ENCODE measurements at places on chromosomes 3 and 15.
A peak's percentile ranks its signal among the peaks of the same experiment; 100 is the strongest.

- no peak for DNase-seq
Measured at GRCh38 chr3:194925614-194926013, 239.9 kb downstream of the FAM43A start.

DNA sequence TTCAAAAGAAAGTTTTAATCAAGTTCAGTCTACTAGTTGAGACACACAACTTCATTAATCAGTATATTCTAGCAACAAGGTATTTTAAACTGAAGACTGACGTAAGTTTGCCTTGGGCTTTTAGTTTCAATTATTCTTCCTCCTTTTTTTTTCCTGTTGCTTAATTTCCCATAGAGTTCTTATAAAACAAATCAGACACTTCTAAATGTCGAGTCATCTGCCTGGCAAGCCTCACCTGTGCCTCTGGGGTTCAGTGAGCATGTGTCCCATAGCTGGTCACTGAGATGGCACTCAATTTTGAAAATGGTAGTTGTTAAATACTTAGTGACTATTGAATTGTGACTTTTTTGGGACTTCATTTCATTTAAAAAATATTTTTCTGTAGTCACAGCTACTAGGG lies 27.4 kb downstream of the NKIRAS1 start:
- no peak for DNase-seq

DNA sequence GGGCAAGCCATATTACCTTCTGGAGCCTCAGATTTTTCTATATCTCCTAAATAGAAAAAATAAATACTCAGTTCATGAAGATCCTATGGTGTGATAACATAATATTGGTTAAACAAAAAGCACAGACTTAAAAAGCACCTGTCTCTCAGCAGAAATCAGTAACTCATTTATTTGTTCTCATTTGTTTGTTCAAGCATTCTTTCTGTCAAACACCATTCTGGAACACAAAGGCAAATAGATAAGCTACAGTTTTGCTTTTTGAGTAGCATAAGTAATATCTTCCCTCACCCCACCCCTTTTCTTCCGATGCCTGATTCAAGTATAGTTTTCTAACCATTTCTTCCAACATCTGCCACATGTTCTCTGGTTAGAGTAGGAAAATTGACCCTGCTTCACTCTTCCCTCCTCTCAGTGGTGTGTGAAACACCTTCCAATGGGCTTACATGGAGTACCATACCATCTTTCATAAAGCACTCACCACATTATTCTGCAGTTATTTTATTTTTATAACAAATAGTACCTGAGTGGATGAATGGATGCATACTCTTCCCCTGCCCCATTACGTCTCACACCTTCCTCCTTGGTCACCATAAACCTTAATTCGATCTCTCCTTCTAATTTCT lies 8.4 kb upstream of the IL1RAP start:
- DNase-seq: no peak

DNA sequence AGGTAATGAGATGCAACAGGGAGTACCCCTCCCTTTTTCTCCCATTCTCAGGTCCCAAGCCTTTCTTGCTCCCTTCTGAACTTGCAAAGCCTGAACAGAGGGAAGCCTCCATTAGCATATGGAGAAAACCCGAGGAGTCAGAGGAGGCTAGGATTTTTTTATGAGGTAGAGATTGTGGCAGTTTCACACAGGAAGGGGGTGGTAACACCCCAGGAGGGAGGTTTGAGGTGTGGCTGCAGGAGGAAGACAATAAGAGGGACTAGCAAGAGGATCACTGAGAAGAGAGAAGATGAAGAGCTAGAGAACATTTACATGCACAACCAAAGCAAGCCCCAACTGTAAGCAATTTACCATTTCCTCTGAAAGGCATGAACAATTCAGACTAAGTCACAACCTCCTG lies 322.7 kb downstream of the SV2B start:
- no peak for DNase-seq

DNA sequence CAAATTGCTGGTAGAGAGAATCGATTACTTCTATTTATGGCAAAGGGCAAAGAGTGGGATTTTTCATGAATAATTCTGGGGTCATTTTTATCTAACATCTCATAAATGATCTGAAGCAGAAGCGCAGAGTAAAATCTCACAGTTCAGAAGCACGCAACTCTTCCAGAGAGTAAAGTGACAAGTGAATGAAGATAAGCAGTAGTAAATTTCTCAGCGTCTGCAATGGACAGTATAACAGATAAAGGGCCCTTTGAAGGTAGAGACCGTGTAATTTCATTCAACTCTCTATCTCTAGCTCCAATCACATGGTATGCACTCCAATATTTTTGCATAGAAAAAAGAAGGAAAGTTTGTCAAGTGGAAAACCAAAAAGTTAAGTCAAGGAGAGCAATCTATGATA lies 521.1 kb upstream of the NECTIN3 start:
- no peak for DNase-seq

DNA sequence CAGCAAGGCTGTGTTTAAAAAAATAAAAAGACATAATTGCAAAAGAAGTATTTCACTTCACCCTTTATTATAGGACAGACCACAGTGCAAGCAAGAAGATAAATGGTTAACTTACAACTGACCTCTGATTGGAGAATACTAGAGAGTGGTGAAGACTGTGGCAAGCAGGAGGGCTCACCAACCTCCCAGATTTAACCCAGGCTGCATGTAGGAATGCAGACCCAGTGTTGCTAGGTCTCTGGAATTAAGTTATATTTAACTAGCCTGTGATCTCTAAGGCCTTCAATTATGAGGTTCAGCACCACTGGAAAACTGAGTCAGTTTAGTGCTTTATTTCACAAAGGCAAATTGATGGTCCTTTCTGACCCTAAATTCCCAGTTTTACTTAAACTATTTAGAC lies 436.6 kb downstream of the LPP start:
- DNase-seq: no peak

GRCh38 chr3:125051715-125052581 lies 3.8 kb downstream of the HEG1 start:
- peak; percentile 14 for DNase-seq

DNA sequence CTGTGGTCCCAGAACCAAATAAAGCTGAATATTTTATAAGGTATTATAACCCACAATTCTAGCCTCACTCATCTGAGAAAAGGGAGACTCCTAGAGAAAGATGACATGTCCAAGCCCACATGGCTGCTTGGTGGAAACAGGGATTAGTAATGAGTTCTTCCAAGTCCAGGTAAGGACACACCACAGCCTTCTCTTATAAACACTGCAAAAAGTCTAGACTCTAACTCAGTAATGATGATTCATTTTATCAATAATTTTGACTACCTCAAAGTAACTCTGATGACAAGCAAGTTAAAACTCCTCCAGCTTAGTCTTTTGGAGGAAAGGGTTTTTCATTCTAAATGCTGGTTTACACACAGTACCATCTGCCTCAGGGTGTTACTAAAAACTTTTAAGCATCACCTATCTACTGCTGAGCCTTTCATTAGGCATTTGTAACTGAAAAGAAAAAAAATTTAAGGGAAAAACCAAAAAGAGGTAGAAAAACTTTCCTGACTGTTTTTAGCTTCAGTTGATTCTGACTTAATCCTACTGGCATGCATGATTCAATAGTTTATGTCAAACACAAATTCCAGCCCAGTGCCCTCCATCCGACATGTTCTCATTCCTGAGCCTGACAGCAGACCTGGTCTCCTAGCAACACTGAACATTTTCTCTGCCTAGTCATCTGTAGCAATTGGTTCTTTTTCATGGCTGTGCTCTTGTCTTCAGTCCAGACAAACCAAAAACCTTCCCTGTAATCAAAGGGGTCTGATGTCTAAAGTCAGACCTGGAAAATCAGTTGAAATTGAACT lies 43.9 kb downstream of the P3H2 start:
- DNase-seq: no peak

GRCh38 chr3:188926741-188927511 lies 244.8 kb upstream of the TPRG1 start:
- no peak for DNase-seq

DNA sequence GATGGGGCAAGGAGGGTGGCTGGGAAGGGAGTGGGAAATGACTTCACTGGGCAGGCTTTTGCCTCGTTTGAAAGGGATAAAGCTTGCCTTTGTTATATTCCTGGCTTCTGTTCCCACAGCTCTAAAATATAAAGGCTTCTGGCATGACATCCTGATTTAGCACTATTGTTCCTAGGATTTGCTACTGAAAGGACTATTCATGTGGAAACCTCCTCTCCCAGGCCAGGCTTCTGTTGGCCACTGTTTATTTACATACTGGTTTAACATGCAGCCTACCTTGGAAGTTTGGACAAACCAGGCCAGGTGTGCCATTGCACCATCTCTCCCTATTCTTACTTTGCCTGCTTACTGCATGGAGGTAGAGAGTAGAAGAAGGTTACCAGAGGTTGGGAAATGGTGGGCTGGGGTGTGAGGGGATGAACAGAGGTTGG lies 2.4 kb upstream of the LMCD1 start:
- no peak for DNase-seq

DNA sequence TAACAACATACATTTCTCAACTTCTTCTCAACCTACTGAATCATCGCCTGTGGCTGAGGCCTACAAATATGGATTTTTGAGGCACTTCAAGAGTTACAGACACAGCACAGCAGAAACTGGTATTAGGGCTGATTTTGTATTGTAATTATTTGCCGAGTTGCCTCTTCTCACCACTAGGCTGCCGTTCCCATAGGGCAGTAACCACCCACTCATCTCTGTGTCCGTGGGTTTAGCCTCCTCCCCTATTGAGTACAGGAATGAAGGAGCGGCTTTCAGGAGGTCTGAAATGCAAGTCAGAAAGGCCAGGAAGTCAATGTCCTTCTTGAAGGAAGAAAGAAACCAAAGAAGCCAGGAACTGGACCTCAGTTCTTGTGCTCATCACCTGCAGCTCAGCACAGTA lies 220.8 kb downstream of the MTHFS start:
- no peak for DNase-seq

DNA sequence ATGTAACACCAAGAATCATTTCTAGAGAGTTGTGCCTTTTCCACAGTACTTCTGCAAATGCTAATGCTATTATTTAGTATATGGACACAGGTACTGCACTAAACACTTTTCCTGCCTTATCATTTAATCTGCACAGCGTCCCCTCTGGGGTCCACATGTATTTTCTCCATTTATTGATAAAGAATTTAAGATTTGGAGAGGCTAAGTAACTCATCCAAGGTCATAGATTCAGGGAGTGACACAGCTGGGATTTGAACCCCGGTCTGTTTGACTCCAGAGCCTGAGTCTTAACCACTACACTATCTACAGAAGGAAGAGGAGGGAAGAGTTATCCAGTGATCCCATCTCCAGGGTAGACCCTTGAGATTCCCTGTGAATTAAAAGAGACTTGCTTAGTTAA lies 24.9 kb upstream of the TPRG1 start:
- DNase-seq: no peak

GRCh38 chr15:67508407-67508806 lies 12.5 kb upstream of the C15orf61 start:
- DNase-seq: no peak

GRCh38 chr15:70635895-70636294 lies 127.5 kb downstream of the UACA start:
- no peak for DNase-seq

DNA sequence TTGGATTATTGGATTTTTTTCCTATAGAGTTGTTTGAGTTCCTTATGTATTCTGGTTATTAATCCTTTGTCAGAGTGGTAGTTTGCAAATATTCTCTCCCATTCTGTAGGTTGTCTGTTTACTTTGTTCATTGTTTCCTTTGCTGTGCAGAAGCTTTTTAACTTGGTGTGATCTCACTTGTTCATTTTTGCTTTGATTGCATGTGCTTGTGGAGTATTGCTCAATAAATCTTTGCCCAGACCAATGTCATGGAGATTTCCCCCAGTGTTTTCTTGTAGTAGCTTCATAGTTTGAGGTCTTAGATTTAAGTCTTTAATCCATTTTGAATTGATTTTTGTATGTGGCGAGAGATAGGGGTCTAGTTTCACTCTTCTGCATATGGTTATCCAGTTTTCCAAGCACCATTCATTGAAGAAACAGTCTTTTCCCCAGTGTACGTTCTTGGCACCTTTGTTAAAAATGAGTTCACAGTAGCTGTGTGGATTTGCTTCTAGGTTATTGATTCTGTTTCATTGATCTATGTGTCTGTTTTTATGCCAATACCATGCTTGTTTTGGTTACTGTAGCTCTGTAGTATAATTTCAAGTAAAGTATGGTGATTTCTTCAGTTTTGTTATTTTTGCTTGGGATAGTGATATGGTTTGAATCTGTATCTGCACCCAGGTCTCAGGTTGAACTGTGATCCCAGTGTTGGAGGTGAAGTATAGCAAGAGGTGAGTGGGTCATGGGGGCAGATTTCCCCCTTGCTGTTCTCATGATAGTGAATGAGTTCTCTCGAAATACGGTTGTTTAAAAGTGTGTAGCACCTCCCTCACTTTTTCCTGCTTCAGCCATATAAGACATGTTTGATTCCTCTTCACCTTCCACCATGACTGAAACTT lies 46.1 kb upstream of the TNFSF10 start:
- no peak for DNase-seq

DNA sequence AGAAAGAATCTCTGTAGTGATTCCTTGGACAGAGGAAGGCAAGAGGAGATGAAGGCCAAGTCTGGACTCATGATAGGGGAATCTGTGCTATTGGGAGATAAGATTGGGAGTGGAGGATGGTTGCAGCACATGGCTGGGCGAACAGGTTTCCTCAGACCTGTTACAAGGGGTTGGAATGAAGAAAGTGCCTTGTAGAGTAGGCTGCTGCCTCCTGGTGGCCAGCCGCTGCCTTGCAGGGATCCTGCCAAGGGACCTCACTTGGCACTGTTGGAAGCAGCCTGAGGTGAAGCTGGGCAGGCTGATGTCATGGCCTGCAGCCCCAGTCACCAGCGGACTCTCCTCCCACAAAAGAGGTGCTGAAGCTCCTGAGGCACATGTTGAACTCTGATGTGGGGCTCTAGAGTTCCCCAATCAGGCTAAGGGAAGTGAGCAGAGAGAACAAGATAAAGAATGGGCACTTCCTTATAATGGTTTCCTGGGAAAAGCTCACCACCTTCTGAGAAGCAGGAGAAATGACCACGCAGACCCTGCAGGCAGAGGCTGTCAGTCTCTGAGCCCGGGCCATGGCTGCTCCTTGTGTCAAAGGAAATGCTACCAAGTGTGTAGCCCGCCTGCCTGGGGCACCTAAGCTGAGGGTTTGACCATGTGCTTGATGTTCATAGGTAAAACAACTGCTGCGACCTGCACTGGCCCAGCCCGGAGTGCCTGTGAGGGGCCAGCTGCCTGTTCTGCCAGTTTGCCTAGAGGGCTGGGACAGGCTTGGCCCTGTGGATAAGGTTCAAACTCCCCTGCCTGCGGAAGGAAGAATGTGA lies 1.6 kb upstream of the TEX264 start:
- no peak for DNase-seq

DNA sequence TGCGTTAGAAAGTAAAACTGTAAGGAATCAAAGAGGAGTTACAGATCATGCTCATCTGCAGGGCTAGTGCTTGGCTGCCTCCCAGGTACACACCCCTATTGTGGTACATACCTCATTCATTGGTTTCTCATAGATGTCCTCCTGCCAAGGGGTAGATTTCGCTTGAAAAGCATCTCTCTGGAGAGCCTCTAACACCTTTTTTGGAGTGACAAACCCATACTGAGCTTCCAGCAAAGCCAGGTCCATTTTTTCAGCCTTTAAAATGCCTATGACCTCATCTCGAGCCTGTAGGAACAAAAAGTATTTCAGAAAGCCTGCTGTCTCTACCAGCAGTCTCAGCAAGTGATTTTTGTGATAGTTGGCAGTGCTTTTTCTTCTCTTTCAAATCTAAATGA lies 112.1 kb downstream of the CMSS1 start:
- no peak for DNase-seq

GRCh38 chr3:64291345-64291744 lies 66.1 kb upstream of the PRICKLE2 start:
- no peak for DNase-seq

- DNase-seq: no peak
Measured at GRCh38 chr3:66502245-66502874, 1.5 kb upstream of the LRIG1 start.

- no peak for DNase-seq
Measured at GRCh38 chr15:73346735-73347312, 21.9 kb downstream of the HCN4 start.

Measured in activated naive CD8-positive, alpha-beta T cell treated with anti-CD3 and anti-CD28 coated beads, Interleukin-2, amount 50 U/mL, for 16 hours (primary cell).